Activated CD4-positive, alpha-beta T cell treated with anti-CD3 and anti-CD28 coated beads, Interleukin-2, amount 10 ng/mL, durations not matched to agents 7 days and 5 days (primary cell): ENCODE measurements at places on chromosomes 3 and 15.

GRCh38 chr3:3119393-3119851, 7.3 kb upstream of the TRNT1 start:
- H3K36me3 ChIP-seq = no peaks in the 10 kb centered on the region
- H3K27ac ChIP-seq = no peak overlapping the region
- no peak for DNase-seq
- peaks cover 2% of the 10 kb centered on the region for H3K4me1 ChIP-seq
- no peak overlapping the region for H3K4me3 ChIP-seq

- no peak for DNase-seq
- H3K4me1 ChIP-seq = no peaks in the 10 kb centered on the region
- no peak overlapping the region for H3K27ac ChIP-seq
- no peak overlapping the region for H3K4me3 ChIP-seq
- H3K36me3 ChIP-seq = no peaks in the 10 kb centered on the region
- peaks cover 4% of the 10 kb centered on the region for H3K27me3 ChIP-seq
These were observed 24.0 kb downstream of the ACSBG1 start for GRCh38 chr15:78210349-78210717.

DNA sequence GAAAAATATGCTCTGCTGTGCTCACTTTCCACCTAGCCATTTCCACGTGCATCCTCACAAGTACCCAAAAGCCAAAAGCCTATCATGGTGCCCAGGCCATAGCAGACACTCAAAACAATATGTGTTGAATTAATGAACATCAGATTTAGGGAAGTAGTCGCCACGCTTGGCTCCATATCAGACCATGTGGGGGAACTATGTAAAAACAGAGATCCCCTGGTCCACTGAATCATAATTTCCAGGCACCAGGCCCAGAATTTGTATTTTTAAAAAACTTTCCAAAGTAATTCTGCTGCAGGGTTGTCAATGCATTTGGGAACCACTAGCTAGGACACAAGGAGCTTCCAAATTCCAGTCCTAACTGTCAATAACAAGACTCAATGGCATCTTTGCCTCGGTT, 77.3 kb downstream of the CNTN3 start:
- H3K4me3 ChIP-seq = no peak overlapping the region
- no peaks in the 10 kb centered on the region for H3K36me3 ChIP-seq
- H3K27ac ChIP-seq = no peak overlapping the region

DNA sequence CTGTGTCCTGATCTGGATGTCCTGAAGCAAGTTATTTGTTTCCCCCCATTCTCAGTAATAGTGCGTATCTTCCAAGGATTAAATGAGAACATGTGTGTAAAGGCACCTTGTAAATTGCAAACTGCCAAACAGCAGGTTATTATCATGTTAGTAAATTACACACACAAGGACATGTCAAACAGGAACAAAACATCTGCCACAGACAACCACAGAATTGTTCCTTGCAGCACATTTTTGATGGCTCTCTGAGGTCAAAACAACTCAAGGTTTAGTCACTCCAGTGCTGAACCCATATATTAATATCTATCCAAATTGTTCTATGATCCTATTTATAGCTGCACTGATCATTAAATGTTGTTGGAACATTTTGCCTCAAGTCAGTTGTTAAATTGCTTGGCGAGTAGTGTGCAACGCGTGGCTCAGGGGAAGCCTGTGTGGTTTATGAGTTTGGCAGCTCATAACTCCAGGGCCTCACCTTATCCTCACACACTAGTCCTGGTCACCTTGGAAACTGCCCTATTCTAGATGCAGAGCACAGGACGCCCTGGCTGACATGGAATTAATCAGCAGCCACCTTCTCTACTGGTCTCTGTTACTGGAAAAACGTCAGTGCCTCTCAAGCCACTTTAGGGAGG, 46.3 kb upstream of the CDV3 start:
- no peak overlapping the region for H3K27ac ChIP-seq
- no peak overlapping the region for H3K4me3 ChIP-seq
- peaks cover 1% of the 10 kb centered on the region for H3K4me1 ChIP-seq

GRCh38 chr3:43512754-43513404, 108.9 kb downstream of the ANO10 start:
- no peaks in the 10 kb centered on the region for H3K27me3 ChIP-seq
- DNase-seq = no peak

GRCh38 chr3:158735296-158736033, 3.2 kb upstream of the RARRES1 start:
- peaks cover 3% of the 10 kb centered on the region for H3K27me3 ChIP-seq
- peaks cover 7% of the 10 kb centered on the region for H3K4me1 ChIP-seq
- no peak overlapping the region for H3K27ac ChIP-seq
- H3K4me3 ChIP-seq = no peak overlapping the region

DNA sequence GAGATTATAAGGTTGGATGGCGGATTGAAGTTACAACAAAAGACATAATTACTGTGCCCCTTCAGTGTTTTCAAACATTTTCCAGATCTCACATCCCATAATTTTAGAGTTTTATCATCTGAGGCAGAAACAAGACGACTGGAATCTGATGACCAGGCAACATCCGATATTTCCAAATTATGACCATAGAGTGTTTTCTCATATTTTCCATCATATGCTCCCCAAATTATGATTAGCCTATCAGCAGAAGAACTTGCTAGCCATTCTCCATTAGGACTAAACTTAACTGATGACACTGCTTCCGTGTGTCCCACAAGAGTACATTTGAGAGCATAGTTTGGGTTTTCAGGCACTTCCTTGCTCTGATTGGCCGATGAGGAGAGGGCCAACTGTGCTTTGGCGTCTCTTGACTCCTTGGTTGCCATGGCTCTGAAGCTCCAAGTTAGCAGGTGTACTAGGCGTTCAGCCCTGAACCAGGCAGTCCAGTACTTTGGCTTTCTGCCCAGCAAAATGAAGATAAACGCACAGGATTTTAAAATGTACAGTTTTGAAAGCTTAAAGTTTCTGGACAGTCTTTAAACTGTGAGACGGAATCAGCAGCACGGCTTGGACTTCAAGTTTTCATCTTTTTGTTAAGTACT, 638 bp downstream of the WDR5B start:
- H3K36me3 ChIP-seq = peaks cover 35% of the 10 kb centered on the region
- H3K4me3 ChIP-seq = peak overlapping the region; percentile 87
- peak; percentile 68 for DNase-seq
- peaks cover 42% of the 10 kb centered on the region for H3K4me1 ChIP-seq
- peak overlapping the region; percentile 98 for H3K27ac ChIP-seq

DNA sequence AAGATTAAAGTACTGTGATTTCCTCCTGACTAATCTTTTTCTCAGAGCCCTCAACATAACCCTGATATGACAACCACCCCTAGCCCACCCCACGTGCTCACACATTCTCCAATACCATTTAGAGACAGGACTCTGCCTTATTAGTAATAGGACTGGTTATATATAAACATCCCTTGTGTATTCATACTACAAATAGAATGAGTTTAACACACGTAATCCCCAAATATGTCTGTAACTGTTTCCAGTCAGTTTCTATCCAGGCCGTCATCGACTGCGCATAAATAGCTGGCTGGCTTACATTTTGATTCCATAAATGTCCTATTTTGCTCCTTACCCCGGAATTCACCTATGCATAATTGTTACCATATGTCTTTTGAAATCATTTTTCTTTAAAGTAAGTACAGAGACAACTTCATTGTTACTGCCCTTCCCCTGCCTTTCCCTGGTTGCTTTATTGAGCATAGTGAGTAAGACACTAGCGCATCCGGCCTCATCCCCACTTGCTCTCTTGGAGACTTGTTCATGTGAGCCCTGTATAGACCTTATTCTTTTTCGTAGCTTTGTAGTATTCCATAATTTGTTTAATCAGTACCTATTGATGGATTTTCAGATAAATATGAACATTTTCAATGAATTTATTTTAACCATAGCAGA, 3.5 kb upstream of the P2RY14 start:
- no peak overlapping the region for H3K4me3 ChIP-seq
- H3K4me1 ChIP-seq = peaks cover 52% of the 10 kb centered on the region
- no peaks in the 10 kb centered on the region for H3K27me3 ChIP-seq
- no peak overlapping the region for H3K27ac ChIP-seq
- H3K36me3 ChIP-seq = no peaks in the 10 kb centered on the region

DNA sequence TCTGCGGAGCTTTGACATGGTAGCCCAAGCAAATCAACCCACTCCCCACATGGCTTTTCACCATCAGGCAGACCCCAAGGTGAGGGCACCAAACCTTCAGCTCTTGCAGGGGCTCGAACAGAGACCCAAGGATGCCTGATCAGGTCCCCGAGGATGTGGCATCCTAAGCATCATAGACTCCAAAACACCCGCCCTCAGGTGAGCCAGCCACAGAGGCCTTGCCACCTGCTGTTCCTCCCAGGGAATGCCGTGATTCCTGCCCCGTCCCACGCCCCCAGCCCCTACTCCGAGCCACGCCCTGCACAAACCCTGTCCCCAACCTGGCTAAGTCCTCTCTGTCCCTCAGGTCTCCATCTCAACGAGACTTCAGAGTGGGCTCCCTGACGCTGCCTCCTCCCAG, 34.7 kb upstream of the SLC41A3 start:
- H3K27me3 ChIP-seq = no peaks in the 10 kb centered on the region
- no peaks in the 10 kb centered on the region for H3K4me1 ChIP-seq
- H3K27ac ChIP-seq = no peak overlapping the region
- DNase-seq = no peak
- H3K36me3 ChIP-seq = no peaks in the 10 kb centered on the region
- H3K4me3 ChIP-seq = no peak overlapping the region

DNA sequence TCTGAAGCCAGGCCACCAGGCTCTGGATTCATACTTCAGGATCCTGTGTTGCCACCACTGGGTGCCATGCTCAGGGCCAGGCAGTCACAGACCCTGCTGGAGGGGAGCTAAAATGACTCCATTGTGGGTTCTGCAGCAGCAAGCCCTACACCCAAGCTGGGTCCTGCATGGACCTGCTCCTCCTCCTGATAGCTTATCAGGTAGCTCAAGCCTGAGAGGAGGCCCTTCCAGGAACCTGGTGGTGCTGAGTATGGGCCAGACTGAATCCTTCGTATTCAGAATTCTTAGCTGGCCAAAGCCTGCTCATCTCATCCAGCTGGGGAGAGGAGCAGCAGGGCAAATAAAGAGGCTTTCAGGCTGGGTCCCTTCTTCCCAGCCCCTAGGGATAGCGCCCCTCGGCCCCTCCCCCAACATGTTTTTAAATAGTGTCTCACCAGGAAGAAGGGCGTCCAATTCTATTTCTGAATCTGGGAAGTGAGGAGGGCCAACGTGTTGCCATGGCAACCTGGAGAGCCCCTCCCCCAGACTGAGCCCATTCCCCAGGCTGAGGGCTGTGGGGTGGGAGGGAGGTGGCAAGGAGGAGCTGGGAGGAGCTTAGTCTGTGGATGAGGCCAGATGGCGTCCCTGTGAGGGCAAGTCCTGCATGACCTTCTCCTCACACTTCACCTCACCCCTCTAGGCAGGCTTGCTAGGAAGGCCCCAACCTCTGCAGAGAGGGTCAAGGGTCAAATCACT, 11.0 kb upstream of the CAMKV start:
- peaks cover 3% of the 10 kb centered on the region for H3K27me3 ChIP-seq
- H3K36me3 ChIP-seq = no peaks in the 10 kb centered on the region
- no peak overlapping the region for H3K4me3 ChIP-seq
- H3K27ac ChIP-seq = no peak overlapping the region
- DNase-seq = no peak

DNA sequence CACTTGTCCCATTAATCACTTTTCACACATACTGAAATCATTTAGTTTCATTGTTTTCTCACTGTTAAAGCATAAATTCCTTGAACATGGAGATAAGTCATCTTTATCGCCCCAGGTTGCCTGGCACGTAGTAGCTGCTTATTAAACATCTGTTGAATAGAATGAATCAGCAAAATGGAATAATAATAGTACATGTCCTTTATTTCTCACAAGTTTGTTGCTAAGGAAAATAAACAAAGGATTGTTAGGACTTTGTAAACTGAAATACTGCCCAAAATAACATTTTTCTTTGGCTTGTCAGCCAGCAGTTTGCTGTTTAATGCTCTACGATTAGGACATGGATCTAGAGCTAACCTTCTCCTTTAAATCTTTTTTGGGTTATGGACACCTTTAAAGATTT, 17.9 kb downstream of the SLC35A5 start:
- no peaks in the 10 kb centered on the region for H3K27me3 ChIP-seq
- no peak overlapping the region for H3K27ac ChIP-seq

GRCh38 chr15:80042568-80042967, 16.9 kb upstream of the ZFAND6 start:
- H3K36me3 ChIP-seq = no peaks in the 10 kb centered on the region
- no peaks in the 10 kb centered on the region for H3K27me3 ChIP-seq
- DNase-seq = no peak
- no peaks in the 10 kb centered on the region for H3K4me1 ChIP-seq

- no peaks in the 10 kb centered on the region for H3K4me1 ChIP-seq
- no peak overlapping the region for H3K27ac ChIP-seq
- DNase-seq = no peak
- H3K36me3 ChIP-seq = no peaks in the 10 kb centered on the region
- H3K4me3 ChIP-seq = no peak overlapping the region
- no peaks in the 10 kb centered on the region for H3K27me3 ChIP-seq
These were observed 85.2 kb upstream of the CHL1 start for GRCh38 chr3:111143-112069.

- H3K4me3 ChIP-seq = no peak overlapping the region
- H3K27me3 ChIP-seq = no peaks in the 10 kb centered on the region
- no peak for DNase-seq
These were observed 44.3 kb upstream of the UBE2E1 start for GRCh38 chr3:23761440-23761896.

DNA sequence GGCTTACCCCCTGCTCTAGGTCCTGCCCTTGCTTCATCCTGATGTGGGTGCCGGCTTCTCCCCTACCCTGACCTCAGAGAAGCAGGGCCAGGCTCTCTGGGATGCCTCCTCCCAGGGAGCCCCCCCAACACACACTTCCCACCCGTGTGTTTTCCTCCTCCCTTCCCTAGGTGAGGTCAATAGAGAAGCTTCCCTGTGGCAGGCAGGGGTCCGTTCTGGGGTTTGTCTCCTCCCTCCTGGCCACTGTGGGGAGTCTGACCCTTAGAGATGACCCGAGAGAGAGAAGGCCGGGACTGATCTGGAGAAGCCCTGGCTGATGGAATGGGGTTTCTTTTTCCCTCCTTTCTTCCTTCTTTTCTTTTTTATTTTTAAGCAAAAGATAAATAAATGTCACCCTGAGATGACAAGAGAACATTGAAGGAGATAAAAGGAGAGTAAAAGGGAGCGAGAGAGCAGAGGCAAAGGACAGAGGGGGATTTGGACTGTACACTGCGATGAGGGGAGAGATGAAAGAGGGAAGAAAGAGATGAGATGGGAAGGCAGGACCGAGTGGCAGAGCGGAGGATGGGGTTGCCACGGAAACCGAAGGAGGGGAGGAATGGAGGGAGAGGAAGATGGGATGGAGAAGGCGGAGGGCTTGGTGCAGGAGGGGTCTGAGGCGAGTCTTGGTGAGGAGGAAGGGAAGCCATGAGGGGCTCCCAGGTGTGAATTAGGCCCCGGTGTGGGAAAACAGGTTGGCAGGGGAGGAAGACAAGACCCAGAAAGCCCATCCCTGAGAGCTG, 48.4 kb downstream of the IDH2 start:
- no peak overlapping the region for H3K4me3 ChIP-seq
- H3K27me3 ChIP-seq = no peaks in the 10 kb centered on the region
- H3K4me1 ChIP-seq = peaks cover 21% of the 10 kb centered on the region
- no peak overlapping the region for H3K27ac ChIP-seq
- no peak for DNase-seq

- H3K4me1 ChIP-seq = peaks cover 88% of the 10 kb centered on the region
- H3K4me3 ChIP-seq = peak overlapping the region; percentile 30
- no peak for DNase-seq
- H3K27ac ChIP-seq = peak overlapping the region; percentile 92
These were observed 305.6 kb upstream of the STT3B start for GRCh38 chr3:31227131-31227562.
